ENCODE measurements at places on chromosomes 4 and X.

DNA sequence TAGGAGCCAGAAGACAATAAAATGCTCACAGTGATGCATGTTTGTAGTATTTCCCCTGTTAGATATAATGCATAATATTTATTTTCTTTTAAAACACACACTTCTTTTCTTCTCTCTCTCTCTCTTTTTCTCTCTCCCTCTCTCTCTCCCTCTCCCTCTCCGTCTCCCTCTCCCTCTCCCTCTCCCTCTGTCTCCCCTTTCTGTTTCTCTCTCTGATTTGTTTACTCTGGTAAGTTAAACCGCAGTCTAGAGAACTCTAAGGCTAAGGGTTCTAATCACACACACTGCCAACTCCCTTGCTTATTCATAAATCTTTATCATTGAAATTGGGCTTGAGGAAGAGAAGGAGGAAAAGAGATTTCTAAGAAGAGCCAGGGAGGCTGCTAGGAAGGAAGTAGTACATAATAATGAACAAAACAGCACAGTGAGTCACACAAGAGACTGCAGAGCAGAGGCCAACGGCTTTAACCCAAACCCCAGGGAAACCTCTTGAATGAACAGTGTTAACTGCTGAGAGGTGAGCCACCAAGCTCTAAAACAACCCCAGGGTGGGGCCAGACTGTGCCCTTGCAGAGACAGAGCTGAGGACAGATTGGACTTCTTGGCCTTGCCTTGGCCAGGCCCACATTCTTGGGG, 9.1 kb upstream of the PHOX2B start:
- DNase-seq: no peak

GRCh38 chrX:93932471-93933220, 258.6 kb downstream of the FAM133A start:
- DNase-seq: no peak

DNA sequence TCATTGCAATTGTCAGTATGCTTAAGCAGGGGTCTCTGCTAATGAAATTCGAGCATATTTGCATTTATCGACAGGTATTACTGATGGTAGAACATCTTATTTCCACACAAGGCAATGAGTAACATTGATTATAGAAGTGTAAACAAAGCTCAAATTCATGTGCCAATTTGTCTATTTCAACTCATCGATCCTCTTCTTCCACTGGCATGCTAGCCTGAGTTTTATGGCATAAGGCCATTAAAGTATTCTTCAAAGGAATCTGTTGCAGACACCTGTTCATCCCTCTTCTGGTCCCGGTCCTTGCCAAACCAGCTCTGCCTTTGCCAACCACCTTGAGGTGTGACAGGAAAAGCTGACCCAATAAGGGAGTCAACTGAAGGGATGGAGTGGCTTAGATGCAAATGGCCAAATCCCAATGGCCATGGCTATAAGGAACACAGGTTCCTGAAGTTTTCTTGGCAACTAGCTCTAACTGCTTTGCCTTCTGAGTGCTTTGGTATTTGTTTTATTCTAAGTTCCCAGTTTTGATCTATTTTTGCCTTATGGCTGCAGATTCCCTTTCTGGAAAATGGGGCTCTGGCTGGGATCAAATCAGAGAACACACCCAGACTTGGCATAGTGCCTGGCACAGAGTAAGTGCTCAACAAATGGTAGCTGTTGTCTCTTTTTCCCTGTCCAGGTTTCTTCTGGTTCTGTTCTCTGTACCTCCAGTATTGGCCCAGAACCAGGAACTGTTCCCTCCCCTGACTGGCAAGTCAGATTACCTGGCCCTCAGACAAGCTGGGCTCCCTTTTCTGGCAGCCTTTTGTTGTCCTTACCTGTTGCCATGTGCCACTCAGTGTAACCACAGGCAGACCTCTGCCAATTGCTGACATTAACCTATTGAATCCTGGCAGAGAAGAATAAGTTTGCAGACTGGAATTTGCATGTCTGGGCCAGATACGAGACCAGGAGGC, 63.1 kb downstream of the RTL9 start:
- no peak for DNase-seq

- no peak for DNase-seq
These were observed 23.9 kb downstream of the ZFYVE28 start for GRCh38 chr4:2394528-2394927.

GRCh38 chr4:145665773-145666172, 14.2 kb upstream of the C4orf51 start:
- no peak for DNase-seq

- no peak for DNase-seq
These were observed 831.1 kb upstream of the PABPC4L start for GRCh38 chr4:135032670-135033069.

DNA sequence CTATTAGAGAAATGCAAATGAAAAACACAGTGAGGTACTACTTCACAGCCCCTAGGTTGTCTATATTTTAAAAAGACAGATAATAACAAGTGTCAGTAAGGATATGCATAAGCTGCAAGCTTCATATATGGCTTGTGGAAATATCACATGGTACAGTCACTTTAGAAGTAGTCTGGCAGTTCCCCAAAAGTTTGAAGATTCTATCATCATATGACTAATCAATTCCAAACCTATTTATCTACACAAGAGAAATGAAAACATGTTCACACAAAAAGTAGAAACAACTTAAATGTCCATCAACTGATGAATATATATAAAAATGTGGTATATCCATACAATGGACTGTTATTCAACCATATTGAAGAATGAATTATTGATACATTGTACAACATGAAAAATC, 185.8 kb upstream of the STK26 start:
- no peak for DNase-seq

GRCh38 chr4:113433536-113434246, 327.8 kb downstream of the CAMK2D start:
- DNase-seq: no peak

DNA sequence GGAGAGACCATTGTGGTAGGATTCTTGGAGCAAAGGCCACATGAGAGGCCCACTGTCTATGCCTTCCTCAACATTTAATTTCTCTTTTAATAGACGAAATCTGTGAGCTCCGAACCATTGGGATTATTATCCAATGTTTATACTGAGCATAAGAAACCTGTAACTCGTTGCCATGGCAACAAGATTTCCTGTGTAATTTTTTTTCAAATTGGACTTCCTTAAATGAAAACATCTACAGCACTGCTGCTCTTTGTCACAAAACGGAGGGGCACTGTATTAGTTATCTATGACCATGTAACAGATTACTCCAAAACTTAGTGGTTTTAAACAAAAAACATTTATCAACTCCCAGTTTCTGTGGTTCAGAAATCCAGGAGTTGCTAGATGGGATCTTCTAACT, 38.7 kb downstream of the PPP1R2C start:
- DNase-seq: peak; percentile 13

GRCh38 chr4:111405989-111406388, 739.3 kb upstream of the FAM241A start:
- no peak for DNase-seq

- DNase-seq: no peak
These were observed 65.5 kb downstream of the SH3RF1 start for GRCh38 chr4:169205075-169205743.

DNA sequence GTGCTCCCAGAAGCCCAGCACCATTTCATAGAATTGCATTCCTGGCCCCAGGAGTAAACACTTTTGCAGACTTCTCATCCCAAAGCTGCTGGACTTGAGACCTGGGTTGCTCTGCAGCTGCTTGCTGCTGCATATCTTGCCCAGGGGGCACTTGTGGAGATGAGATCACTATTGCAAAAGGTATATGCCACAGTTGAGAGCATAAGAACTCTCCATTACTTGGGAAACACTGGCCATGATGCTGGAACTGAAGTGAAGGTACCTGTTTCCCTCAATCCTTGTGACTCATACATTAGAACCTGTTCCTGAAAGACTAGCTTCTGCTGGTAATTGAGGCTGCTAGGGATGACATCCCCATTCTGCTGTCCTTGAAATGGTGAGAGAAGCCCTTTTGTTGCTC, 43.1 kb upstream of the WDR1 start:
- DNase-seq: no peak

- no peak for DNase-seq
These were observed 343.6 kb downstream of the SPRY1 start for GRCh38 chr4:123740236-123740635.

- DNase-seq: no peak
These were observed 304.5 kb upstream of the DIPK2B start for GRCh38 chrX:45505214-45505613.

- no peak for DNase-seq
These were observed 66.0 kb upstream of the STOX2 start for GRCh38 chr4:183838987-183839712.

DNA sequence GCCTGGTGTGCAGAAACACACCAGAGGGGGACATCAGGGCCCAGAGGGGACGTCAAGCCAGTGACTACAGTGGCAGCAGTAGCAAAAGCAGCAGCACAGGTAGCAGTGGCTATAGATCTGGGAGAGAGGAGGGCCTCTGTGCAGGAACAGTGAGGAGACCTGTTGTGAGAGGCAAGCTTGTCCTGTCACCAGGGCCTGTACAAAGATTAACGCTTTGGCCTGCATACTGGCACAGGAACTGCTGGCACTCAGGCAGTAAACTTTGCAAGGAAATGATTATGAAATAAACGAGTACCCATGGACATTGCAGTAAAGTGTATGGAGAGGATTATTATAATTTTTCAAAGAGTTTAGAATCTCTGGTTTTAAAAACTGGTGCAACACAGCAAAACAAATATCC, 5.5 kb upstream of the PHF8 start:
- DNase-seq: no peak

DNA sequence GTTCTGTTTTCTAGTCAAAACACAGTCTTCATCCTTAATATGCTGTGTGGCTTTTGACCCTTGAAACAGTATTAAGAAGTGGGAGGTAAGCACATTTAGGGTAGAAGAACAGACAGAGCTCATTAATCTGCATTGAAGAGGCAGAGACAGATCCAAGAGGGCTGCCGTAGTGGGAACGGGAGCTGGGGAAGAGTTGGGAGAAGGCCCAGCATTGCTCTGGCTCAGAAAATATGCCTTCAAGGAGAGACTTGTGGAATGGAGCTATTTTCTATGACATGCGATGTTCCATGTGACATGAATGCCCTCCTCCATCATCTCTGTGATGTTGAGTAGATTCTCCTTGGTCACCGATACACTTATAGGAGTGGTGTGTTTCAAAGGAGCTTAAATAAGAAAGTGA, 273.3 kb upstream of the BOD1L1 start:
- no peak for DNase-seq

DNA sequence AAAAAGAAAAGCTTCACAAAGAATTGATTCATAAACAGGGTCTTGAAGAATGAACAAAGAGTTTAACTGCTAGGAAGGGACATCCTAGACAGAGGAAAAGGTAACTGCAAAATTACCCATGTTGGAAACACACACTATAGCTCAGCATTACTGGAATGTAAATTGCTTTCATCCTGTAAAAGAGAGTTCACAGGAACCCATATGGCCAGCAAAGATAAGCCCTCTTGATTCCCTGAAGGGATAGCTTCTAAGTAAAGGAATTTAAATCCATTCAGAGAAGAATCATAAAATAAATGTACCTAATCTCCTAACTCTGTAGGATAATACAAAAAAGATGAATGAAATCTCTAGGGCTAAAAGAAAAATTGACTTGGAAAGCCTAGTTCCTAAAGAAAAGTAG, 107.1 kb upstream of the INTU start:
- no peak for DNase-seq

DNA sequence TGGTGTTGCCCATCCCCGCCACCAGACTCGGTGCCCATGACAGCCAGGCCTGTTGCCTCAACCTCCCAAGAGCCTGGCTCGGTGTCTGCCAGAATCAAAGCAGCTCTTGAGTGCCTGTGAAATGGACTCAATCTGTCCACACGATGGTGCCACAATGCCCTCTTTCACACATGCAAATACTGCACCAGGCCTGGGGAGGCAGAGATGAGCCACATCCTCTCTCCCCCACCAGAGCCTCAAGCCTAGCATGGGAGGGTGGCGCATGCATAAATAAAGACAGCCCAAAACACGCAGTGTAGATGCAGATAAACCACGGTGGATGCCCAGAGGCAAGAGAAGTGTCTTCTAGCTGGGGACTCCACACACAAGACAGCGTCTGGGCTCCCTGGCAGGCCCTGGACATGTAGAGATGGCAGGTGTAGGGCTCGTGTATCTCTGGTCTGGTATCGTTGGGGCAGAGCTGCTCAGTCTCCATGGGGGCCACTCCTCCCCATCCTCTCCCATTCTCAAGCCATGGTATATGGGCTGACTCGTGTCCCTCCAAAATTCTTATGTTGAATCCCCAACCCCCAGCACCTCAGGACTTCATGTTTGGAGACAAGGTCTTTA, 65.6 kb downstream of the JAKMIP1 start:
- peak; percentile 42 for DNase-seq

All from CD4-positive, alpha-beta T cell treated with Interleukin-6 for 4 hours (primary cell).